Stimulated activated naive CD4-positive, alpha-beta T cell treated with Interleukin-2 at 50 U/mL for 16 hours (primary cell): ENCODE measurements at places on chromosomes 2 and 18.

DNA sequence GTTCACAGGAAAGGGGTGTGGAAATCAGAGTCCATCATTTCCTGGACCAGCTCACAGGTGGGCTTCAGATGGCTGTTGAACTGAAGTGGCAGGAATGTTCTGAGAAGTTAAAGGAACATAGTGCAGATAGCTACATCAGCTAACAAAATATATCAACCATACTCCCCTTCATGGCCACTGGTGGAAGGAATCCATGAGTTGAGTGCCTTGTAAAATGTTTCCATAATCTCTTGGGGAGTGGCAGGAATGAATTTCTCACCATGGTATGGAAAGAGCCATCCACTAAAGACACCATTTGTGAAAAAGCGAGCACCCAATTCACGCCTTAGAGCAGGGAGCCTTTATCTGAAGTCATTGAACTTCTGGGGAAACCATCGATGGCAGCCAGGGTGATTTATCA is at the start of gene LINC00305:
LINC00305 (minus strand) TSS at position 101 of the 400 bp plus-strand sequence.
- no peak for DNase-seq

- DNase-seq = no peak
These were observed 17.4 kb downstream of the AGAP1 start for GRCh38 chr2:235511187-235511661.

- DNase-seq = no peak
These were observed 20.5 kb downstream of the SPIRE1 start for GRCh38 chr18:12637393-12637792.

DNA sequence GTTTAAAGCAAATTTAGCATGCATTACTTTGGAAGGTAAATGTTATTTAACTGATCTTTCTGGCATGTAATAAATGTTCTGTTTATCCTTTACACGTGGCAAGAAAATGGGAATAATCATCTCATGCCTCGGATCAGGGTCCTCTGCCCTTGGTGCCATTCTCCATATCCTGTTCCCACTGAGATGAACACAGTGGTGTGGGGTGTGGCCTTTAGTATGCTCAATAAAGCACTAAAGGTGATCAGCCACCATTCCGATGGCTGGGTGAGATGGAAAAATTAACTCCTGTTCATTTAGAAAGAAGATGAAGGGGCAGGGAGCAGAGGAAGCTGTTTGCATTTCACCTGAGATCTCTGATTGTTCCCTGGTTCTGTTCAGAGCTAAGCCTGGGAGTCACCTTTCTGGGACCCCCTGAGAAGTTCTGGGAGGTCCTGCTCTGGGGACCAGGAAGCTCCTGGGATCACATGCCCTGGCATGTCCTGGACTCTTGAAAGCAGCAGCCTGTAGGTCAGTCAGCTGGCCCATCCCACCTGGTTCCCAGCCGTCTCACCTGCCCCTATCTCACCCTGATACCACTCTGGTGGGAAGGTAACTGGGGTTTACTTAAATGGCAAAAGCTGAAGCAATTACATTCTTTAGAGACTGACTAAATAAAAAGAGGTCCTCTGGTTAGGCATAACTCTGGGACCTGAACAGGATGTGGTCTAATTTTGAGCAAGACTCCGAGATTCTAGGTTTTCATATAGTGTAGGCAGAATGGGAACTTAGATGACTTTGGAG is 288.9 kb upstream of the EPAS1 start:
- no peak for DNase-seq

GRCh38 chr18:73739098-73739497 is 408.5 kb downstream of the FBXO15 start:
- no peak for DNase-seq

DNA sequence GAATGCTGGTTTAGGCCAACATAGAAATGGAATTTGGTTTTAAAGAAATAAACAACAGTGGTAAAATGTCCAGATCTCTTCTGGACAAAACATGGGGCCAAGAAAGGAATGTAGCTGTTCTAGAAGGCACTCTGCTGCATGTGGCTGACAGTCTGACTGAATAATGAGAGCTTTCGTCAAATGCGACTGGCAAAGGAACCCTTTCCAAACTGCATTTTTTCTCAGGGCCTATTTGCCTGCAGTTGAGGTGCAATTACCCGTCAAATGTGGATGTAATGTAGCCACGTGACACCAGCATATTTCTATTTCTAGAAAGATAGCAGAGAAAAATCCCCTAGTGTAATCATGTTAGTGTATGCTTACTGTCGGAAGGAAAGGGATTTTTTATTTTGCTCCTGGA is 741.2 kb downstream of the NRXN1 start:
- no peak for DNase-seq
